Jurkat, Clone E6-1 (cell line): ENCODE measurements at places on chromosomes 13 and 19.

- DNase-seq: peak; percentile 88
Observed at GRCh38 chr19:2962018-2962670, 15.2 kb upstream of the TLE6 start.

DNA sequence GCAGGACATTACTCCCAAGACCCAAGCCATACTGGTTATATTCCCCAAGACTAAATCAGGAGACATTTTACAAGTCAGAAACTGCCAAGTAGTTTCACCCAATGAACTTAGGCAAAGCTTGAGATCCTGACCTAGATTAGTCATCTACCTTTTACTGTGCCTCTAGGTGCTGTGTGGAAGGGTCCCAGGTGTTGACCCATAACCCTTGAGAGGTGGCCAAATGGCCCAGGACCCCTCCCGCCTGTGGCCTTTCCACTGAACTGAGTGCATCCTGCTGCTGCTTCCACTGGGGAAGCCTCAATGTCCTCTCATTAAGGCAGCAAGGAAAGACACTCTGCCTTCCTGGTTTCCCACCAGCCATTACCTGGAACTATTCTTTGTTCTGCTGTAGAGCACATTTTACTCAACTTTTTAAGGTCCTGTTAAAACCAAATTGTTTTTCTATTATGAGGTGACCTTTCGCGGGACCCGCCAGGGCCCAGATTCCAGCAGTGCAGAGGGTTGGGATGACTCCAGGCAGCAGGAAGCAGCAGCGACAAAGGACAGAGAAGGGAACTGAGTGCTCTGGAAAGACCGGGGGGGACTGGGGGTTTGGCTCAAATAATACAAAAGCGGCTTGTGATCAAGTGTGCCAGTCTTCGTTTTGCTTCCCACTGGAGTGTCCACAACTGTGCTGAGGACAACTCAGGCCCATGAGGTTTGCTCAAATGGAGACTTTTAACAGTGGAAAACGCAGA, 27.1 kb downstream of the ANKRD10 start:
- DNase-seq: no peak

- no peak for DNase-seq
Observed at GRCh38 chr13:32086791-32087441, 55.3 kb downstream of the FRY start.

DNA sequence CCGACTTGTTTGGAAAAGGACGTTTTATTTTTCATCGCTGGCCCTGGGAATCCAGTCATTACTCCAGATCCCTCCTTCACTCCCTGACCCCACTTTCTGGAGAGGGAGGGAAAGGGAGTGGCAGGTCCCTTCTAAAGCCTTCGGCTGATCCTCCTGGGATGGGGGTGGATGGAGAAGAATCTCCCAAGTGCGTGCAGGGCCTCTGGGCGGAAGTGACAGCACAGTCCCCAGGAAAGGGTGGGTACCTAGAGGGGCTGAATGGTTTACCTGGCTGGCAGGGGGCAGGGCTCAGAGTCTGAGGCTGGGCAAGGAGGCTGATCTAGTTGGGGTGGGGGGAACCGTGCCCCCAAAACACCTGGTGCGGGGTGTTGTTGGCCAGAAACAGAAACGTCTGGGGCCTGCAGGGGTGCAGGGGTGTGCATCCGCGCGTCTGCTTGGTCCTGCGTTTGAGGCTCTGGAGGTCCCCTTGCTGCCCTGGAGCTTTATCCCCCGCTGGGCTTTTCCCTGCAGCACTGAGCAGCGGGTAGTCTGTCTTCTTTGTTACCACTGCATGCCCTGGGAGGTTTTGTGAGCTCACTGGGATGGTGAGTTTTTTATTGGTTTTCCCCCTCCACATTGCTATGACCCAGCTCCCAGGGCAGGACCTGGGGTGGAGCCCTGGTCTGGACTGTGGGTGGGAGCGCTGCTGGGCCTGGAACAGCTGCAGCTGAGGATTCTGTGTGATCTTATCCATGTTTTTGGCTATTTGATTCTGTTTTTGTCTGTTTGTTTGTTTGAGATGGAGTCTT, 3.0 kb upstream of the ZNF628 start:
- no peak for DNase-seq

DNA sequence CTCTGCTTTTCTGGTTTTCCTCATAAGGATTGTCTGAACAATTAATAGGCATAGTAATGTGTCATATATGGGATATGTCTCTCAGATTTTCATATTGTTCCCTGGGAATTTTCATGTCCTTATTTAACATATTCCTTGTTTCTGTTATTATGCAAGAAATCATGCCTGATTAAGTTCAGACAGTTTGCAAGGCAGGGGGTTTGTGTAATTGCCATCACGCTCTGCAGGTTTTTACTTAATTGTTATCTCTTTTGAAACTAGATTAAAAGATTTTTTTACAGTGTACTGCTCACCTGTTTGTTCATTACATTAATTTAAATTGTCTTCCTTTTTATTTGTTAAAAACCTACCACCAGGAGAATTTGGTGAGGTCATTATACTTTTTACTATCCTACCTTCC, 1253.2 kb upstream of the PRR20A start:
- DNase-seq: no peak

DNA sequence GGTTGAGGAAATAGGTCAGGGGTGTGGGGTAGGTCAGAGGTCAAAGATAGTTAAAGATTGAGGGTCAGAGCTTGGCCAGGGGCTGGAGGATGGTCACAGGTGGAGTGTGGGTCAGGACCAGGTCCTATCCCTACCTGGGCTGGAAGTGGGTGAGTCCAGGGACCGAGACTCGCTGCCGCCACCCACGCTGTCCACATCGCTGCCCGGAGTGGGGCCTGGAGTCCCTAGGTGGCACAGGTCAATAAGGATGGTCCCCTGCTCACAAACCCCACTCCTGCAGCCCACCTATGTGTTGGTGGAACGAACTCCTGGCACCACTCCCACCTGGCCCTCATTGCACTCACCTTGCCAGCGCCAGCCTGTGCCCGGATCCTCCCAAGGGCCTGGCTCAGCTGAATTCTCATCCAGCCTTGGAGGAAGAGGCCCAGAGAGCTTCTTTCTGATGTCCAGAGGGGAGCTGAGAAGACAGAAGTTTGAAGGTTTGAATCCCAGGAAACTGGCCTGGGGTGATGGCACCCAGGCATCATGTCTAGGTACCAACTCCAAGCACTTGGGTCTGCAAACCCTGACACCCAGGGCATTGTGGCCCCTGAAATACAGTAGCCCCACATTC, 6.8 kb downstream of the GMIP start:
- no peak for DNase-seq
